EH (cell line): ENCODE measurements at places on chromosomes 1 and 21.

DNA sequence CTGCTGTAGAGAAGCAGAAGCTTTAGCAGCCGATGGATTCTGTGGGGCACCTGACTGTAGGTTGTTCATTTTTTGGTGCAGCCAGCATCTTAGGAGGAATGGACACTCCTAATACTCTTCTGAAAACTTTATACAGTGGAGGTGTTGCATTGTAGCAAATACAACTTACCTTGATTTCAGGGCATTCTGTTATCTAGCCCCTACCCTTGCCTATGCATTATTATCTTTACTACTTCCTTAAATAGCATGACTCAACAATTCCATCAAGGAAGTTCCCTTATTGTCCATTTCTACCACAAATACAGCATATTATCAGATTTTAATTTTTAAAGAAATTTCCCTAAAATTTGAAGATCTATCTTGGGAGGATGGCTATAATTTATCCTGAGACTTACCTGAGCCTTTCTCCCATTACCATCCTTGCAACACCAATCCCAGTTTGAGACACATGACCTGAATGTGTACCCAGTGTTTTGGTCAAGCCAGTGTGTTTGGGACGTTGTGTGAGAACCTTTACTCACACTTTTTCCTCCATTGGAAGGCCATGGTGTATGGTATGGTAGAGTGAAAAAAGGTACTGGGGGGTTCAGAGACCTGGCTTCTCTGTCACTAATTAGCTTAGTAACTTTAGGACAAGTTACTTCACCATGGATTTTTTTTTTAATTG, 9.2 kb downstream of the POU2F1 start:
- no peak for DNase-seq

DNA sequence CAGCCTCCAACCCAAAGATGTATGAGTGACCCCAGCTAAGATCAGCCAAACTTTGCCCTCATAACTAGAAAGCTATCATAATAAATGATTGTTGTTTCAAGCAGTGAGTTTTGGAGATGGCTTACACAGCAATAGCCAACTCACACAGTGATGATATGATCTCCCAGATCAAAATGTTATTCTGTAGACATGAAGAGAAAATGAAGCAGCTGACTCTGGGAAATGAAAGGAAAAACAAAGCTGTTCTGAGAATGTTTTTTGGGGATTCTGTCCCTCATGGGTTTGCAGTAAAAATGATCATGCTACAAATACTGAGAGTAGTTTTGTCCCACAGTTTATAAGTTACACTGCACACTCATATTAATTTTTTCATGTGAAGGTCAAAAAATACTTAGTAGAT, 617.8 kb downstream of the MRPL39 start:
- DNase-seq = no peak

DNA sequence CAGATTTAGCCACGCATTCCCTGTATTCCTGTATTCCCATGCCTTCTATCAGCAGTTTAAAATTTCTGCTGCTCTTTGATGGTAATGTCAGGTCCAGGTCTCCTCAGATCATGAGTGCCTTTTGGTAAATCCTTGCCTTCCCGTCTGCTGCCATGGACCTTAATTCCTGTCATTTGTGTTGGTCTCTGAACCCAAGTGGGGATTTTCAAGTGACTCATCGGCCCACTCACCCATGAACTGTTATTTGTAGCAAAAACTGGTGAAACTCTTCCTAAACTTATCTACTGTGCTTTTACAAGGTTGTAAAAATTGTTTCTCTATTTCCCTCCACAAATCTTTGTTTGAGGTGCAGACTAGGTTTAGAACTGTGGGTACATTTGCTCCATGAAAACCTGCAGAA, 47.4 kb downstream of the ACTN2 start:
- no peak for DNase-seq

- no peak for DNase-seq
Observed at GRCh38 chr1:238457610-238458009, 566.9 kb upstream of the ZP4 start.

DNA sequence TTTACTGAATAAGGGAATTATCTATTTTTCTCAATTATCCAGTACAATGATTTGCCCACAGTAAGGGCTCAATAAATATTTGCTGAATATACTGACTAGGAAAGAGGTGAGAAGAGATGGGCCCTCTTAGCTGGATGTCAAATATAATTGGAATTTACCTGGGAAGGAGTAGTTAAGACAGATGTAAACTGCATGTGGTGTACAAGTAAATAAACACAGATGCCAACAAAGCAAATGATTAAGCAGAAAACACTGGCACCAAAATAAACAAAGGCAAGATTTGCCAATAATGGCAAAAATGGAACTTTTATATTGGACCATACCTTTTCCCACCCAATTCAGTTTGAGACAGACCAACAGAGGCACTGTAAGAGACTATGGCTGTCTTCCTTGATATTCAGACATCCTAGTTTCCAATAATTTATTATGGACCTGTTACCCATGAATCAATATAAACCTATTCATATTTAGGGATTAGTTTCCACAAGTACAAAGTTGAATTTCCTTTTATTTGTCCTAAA, 7.4 kb downstream of the PNRC2 start:
- no peak for DNase-seq

DNA sequence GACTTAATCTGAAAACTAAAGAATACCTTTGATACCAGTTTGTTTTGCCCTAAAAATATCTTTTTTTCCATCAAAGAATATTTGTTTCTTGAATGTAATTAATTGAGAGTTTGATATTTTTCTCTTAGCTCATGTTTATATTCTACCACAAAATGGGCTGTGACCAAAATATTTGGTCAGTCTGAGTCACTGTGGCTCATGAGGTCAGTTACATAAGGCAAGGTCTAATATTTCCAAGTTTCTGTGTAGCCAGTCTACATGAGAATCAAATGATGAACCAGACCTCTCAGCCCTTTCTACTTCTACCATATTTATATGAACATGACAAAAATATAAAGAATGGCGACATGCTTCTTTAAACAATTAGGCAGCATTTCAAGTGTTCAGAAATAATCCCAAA, 83.0 kb upstream of the IVNS1ABP start:
- DNase-seq = peak; percentile 82

DNA sequence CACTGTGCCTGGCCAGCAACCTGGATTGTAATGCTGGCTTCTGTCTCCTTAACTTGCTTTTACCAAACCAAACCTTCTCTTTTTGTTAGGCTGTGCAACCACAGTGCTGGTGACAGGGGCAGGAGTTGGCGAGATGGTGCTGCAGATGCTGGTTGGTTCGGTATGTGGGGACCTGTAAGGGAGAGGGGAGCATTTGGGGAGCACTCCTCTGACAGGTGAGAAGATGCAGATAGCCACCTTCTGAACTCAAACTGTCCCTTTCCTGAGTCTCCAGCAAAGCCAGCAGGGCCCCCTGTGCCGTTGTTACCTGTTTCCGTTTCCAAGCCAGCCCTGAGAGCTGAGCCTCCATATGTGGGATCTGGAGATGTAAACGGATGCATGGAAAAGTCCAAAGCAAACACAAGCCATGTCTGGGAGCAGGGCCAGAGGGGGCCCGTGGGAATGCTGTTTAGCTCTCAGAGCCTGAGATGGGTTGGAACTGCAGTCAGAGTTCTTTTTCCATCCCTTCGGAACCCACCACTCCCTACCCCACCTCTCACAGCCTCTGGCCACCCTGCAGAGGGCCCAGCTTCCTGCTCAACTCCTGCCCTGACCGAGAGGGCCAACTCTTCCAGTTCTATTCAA, 34.0 kb downstream of the ELK4 start:
- no peak for DNase-seq

GRCh38 chr1:109229531-109230127, 15.9 kb downstream of the SARS1 start:
- DNase-seq = no peak

DNA sequence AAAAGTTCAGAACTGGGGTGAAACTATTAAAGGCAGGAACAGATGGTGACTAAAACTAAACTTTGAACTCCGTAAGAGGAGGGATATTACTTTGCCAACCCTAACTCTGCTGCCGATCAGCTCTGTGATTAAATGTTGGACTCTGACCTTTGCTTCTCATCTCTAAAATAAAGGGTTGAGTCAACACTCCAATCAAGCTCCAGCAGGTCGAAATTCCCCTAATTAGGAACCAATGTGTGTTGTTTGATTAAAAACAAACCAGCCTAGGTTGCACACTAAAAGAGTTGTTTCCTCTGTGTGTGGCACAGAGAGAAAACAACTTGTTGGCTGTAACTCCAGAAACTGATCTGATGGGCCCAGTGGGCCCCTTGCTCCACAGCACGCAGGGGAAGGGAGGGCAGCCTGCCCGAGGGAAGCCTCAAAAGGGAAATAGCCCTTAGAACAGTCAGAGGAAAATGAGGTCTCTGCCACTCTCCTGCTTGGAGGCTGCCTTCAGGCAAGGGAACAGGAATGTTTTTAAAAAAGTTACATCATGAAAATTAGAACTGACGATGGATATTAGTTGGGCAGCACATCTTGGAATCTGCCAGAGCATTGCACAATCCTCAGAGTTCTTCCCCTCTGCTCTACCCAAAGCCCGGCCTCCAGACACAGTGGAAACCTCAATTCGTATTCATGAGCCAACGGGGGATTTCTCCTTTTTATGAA, 69.3 kb downstream of the KCTD3 start:
- DNase-seq = peak; percentile 89

DNA sequence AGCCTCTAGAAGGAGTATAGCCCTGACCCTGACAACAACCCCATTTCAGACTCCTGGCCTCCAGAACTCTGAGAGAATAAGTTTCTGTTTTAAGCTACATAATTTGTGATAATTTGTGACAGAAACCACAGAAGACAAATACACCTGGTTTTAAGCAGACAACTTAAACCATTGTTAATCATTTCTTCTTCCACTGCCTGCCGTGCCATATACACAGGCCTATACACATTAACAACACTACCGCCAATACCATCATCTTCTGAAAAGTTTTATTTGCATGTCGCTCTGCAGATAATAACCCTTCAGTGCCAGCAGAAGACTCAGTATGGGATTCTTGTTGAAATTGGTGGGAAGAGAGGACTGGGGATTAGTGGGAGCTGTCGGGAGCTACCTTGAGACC, 39.9 kb upstream of the KRTAP19-8 start:
- DNase-seq = no peak

DNA sequence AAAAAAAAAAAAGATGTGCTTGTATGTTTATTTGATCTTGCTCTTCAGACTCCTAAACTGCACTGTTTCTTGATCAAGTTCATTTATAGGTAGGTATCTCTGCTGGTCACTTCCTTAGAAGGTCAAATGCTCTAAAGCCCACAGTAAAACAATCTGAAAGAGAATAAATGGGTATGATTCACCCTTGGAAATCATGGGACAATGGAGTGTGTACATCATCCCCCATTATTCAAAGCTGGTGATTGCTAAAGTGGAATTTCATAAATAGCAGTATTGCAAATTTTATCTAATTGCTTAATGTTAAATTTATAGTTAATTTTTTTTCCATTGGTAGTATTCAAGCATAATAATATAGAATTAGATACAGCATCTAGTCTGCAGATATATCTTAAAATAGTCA, 53.4 kb downstream of the MIER1 start:
- no peak for DNase-seq

- DNase-seq = peak; percentile 15
Observed at GRCh38 chr21:32424191-32424535, 11.7 kb downstream of the EVA1C start.

- peak; percentile 99 for DNase-seq
Observed at GRCh38 chr21:41616031-41616591, 108.2 kb upstream of the TMPRSS2 start.

- no peak for DNase-seq
Observed at GRCh38 chr1:195851016-195851601, 757.1 kb downstream of the KCNT2 start.

GRCh38 chr21:42921927-42922326, 3.5 kb downstream of the ERVH48-1 start:
- DNase-seq = no peak

GRCh38 chr1:84415396-84415795, 17.1 kb downstream of the DNASE2B start:
- DNase-seq = peak; percentile 37

DNA sequence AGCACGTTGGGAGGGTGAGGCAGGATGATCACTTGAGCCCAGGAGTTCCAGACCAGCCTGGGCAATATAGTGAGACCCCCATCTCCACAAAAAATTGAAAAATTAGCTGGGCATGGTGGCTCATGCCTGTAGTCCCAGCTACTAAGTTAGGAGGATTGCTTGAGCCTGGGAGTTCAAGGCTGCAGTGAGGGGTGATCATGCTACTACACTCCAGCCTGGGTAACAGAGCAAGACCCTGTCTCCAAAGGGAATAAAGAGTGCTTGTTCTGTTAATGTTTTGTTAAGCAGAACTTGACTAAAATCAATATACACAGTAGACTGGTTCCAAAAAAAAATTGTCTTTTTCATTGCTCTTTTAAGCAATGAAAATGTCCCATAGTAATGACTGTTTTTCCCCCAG, 146.4 kb downstream of the SYT2 start:
- DNase-seq = no peak
